ENCODE measurements at places on chromosomes 4 and X. TPM values are rescaled to one million over a fixed set of nuclear protein-coding genes. Genes with fewer than 3 reads are reported as not detected.
A peak's percentile ranks its signal among the peaks of the same experiment; 100 is the strongest.

FMR1NB gene
- polyA plus RNA-seq, result not detected

DNA sequence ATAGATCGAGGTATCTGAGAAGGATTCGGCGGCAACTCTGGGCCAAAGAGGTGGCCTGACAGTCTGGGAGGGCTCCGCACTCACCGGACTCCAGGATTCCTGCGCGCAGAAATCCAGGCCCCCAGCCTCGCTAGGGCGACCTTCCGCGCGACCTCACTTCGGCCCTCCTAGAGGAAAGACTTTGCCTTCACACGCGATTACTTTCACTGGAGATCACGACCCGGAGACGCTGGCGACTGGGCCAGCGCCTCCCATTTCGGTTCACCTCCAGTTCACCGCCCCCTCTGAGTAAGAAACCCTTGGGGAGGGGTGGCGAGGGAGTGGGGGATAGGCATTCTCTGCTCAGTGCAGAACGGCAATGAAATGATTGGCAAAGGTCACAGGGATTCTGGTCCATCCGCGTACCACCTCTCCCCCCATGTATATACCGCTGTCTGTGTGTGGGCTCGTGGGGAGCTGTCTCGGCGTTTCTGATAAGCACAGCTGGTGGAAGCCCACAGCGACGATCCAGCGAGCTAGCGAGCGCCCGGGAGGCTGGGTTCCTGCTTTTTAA is 2.5 kb downstream of the POU3F4 start:
- no peak for DNase-seq

GRCh38 chr4:10256203-10256602 is 139.6 kb upstream of the WDR1 start:
- no peak for DNase-seq

F11 gene
- not detected for polyA plus RNA-seq

NMU gene
- polyA plus RNA-seq, result 1.5 TPM

DNA sequence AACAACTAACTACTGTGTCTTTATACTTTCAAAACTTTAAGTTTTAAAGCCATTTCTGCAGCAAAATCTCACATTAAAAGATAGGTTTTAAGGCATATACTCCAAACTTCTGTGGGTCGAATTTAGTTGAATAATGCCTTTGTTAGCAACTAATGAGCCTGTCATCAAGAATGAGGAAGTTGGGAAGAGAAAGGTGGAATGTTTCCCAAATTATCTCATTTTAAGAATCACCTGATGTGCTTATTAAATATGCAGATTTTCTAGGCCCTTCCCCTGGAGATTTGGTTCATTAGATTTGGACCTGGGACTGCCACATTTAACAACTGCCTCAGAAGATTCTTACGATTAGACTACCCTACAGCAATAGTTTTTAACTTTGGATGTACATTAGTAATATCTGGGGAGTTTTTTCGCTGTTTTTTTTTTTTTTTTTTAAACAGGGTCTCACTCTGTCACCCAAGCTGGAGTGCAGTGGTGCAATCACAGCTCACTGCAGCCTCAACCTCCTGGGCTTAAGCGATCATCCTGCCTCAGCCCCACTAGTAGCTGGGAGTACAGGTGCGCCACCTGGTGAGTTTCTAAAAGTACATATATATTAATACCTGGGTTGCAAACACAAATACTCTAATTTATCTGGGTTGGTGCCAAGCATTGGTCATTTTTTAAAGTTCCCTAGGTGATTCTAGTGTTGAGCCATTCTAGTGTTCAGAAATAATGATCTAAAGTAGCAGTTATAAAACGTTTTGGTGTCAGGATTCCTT is 16.1 kb upstream of the TASL start:
- no peak for DNase-seq

DNA sequence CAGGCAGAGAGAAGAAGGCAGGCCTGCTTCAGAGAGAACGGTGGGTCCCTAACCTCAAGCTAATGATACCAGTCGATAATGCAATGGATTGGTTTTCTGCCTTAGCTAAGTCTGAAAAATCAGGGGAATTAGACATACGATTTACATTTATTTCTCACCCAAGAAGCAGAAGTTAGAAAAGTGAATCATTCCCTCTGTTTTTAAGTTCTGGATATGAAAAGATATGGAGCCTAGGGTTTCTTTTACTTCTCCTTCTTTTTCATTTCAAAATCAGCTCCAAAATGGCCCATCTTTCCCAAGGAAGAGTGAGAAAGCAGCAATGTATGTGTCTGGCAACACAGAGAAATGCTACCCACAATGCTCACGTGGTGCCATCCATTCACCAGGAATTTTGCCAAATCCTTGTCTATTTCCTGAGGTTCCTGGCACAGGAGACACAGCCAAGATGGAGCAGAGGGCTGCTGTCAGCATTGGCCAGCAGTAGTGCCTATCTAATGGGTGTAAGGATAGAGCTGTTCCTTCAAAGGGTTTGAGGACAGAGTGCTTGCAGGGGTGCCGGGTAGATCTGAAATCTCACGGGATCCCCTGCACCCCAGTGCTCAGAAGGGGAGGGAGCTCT is 231.5 kb downstream of the MAML3 start:
- DNase-seq, result no peak

DNA sequence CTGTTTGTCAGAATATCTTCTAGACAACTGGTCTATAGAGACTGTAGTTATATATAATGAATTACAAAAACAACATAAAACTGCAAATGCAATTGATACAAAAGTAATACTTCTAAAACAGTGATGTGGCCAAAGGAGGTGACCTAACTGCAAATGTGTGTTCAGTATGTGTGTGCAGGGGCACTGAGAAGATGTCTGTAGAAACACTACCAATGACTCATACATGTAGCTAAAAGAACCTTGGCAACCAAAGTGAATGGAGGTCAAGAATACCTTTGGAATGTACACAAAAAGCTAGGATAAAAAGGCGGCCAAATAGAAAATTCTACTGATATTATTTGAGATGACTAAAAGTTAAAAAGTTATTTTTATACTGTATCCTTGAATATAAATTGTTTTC is 261.8 kb downstream of the CAMK2D start:
- DNase-seq, result no peak

- no peak for DNase-seq
These were observed 298.4 kb downstream of the ARHGAP24 start for GRCh38 chr4:85773372-85773771.

GRCh38 chr4:123836851-123837595 is 440.4 kb downstream of the SPRY1 start:
- no peak for DNase-seq

RAB40AL gene
- polyA plus RNA-seq, result not detected

DNA sequence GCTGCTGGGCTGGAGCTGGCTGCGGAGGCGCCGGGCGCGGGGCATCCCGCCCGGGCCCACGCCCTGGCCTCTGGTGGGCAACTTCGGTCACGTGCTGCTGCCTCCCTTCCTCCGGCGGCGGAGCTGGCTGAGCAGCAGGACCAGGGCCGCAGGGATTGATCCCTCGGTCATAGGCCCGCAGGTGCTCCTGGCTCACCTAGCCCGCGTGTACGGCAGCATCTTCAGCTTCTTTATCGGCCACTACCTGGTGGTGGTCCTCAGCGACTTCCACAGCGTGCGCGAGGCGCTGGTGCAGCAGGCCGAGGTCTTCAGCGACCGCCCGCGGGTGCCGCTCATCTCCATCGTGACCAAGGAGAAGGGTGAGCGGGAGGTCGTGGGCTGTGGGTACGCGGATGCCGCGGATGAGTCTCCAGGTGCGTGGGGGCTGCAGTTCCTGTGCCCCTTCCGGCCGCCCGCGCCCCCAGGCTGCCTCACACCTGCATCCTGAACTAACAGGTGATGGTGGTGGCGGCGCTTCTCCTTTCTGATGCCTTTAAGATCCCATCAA is 499 bp downstream of the CYP2U1 start:
- DNase-seq, result no peak

GRCh38 chr4:182502064-182502463 is 258.9 kb downstream of the TENM3 start:
- no peak for DNase-seq

NPNT gene
- 153 TPM for polyA plus RNA-seq

FRAS1 gene
- 8.9 TPM for polyA plus RNA-seq

DNA sequence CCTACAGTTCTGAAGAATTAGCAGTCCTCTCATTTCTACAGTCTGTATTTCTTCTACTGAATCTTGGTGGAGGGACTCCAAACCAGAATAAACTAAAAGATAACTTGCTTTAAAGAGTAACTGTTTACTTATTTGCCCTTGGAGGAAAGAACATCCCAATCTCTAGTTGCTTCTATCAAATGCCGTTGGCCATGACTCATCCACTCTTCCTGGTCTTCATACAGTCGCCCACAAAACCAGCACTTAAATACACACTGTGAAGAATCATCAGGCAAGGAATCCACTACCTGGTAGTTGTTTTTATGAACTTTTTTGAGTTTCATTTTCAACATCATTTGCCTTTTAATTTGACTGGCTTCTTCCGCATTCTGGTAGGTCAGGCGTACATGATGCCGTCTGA is 14.2 kb downstream of the ZNF518B start:
- DNase-seq, result no peak

SRPX2 gene
- polyA plus RNA-seq, result 39.9 TPM

DNA sequence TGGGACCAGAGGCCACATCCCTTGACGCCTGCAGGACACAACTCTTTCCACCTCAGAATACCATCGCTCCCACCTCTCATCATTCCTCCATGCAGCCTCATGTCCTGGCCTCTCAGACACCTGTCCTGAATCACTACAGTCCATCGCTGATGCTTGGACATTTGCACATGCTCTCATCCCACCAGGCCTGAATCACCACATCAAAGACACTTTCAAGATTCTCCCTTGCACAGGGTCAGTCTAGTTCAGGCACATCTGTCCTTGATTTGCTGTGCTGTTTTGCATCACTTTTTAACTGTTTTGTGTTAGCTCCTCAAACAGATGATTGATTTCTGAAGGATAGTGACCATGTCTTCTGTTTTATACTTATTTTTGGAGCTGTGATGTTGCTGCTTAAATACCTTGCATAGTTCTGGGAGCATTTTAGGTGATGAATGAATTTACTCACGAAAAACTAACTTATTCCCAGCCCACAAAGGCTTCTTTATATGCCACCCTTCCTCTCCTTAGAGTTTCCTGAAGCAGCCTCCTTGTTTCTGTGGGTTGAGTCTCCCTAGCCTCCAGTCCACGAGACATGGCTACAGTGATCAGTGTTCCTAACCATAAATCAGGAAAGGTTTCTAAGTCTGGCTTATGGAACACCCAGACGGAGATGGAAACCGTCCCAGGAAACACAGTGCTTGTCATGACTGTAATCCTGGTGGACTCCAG is 2.6 kb downstream of the FAM114A1 start:
- DNase-seq, result no peak

- DNase-seq, result peak; percentile 69
These were observed 13.2 kb upstream of the CTSO start for GRCh38 chr4:155966731-155967395.

DNA sequence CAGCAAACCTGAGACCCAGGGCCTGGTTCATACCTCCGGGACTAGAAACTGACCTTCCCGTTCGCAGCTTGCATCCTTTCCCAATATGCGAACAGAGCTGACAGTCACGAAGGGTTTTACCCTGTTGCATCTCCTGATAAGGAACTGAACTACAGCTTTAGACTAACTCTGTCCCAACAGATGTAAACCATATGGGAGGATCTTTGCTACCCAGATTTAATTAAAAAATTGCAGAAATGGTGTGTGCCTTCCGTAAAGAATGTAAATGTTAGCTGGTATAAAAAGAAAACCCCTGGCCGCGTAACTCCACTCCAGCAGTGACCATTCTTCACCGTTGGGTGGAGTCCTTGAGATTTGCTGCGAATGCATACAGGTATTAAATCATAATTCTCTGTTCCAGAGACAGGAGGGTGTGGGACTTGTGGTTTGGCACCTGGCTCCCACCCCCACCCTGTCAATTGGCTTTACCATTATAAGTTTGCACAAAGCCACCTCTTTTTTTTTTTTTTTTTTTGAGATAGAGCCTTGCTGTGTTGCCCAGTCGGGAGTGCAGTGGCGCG is 40.6 kb upstream of the SORCS2 start:
- no peak for DNase-seq

SSX7 gene
- not detected for polyA plus RNA-seq

- DNase-seq, result no peak
These were observed 55.5 kb upstream of the SMIM10 start for GRCh38 chrX:134935276-134935675.

PPEF2 gene
- polyA plus RNA-seq, result not detected

GRCh38 chrX:107936434-107936730 is 45.8 kb downstream of the TEX13B start:
- no peak for DNase-seq

MSX1 gene
- polyA plus RNA-seq, result 1.7 TPM

GRCh38 chrX:40420899-40421729 is 159.7 kb upstream of the ATP6AP2 start:
- DNase-seq, result no peak

DNA sequence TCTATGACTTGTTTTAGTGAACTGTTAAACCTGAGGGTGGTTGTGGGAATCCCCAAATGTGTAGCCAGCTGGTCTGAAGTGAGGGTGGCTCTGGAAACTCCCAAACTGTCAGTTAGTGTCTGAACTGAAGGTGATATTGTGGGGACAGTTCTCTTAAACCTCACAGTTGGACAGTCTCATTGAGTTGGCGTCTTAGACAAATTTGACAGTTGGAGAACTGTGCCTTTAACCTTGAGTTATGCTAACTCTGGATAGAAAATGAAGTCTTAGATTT is 20.7 kb upstream of the CTSO start:
- DNase-seq, result no peak

SCD5 gene
- polyA plus RNA-seq, result 8.5 TPM

DNA sequence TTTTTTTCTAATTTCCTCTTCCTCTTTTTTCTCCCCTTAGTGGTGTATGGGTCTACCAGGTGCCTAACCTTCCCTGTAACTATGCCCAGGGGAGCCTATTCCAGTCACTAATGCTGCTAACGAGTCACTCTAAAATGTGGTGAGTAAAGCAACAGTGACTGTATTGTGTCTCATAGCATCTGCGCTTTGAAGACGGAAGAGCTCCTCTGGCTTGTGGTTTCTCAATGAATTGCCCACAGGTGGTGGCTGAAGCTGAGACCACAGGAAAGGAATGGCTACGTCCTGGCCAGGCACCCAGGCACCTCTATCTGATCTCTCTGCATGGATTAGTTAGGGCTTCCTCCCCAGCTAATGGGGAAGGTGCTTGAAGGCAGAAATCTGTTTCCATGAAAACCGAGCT is 763.5 kb upstream of the FRG1 start:
- DNase-seq, result no peak

GRCh38 chrX:9758021-9758638 is 7.5 kb downstream of the GPR143 start:
- no peak for DNase-seq

DNA sequence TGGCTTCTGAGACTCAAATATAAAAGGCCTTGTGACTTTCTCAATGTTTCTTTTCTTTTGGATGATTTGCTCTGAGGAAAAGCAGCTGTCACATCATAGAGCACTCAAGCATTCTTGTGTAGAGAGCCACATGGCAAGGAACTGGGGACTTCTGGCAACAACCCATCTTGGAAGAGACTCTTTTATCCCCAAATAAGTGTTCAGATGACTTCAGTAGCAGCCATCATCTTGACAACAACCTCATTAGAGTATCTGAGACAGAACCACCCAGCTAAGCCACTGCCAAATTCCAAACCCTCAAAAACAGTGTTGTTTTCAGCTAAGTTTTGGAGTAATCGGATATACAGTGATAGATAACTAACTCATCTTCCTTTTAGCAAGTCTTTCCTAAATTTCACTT is 1431.7 kb upstream of the IGFBP7 start:
- DNase-seq, result no peak
